ENCODE measurements at places on chromosomes 3 and 15.

- no peak overlapping the region for H3K4me3 ChIP-seq
- no peaks in the 10 kb centered on the region for H3K36me3 ChIP-seq
- no peak for DNase-seq
These were observed 941 bp downstream of the ZBED2 start for GRCh38 chr3:111594205-111594604.

DNA sequence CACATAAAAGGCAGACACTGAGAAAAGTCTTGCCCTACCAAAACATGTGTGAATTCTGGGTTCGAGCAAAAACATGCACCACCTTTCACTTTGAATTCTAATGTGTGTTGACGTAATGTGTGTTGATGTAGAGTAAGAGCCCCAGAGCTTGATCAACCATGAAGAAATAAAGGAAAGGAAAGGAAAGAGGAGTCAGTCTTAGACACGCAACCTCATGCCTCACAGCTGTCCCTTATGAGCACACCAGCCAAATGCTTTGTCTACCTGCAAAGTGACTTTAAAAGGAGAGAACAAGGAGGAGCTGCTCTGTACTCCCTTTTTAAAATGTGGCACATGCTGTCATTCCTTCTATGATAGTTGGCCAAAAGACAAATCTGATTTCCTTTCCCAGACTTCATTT, 80.8 kb downstream of the RFTN1 start:
- H3K36me3 ChIP-seq = no peaks in the 10 kb centered on the region
- no peak overlapping the region for H3K4me3 ChIP-seq
- no peak for DNase-seq
- no peaks in the 10 kb centered on the region for H3K27me3 ChIP-seq

- no peaks in the 10 kb centered on the region for H3K27me3 ChIP-seq
- H3K27ac ChIP-seq = no peak overlapping the region
- DNase-seq = no peak
- no peak overlapping the region for H3K4me3 ChIP-seq
These were observed 61.7 kb downstream of the TFDP2 start for GRCh38 chr3:142087676-142088075.

- H3K4me1 ChIP-seq = peaks cover 3% of the 10 kb centered on the region
- H3K4me3 ChIP-seq = no peak overlapping the region
- DNase-seq = no peak
- H3K36me3 ChIP-seq = no peaks in the 10 kb centered on the region
These were observed 9.6 kb downstream of the ARHGEF3 start for GRCh38 chr3:56792193-56792592.

- H3K27me3 ChIP-seq = no peaks in the 10 kb centered on the region
- peaks cover 12% of the 10 kb centered on the region for H3K4me1 ChIP-seq
- DNase-seq = no peak
- no peak overlapping the region for H3K27ac ChIP-seq
- peaks cover 20% of the 10 kb centered on the region for H3K36me3 ChIP-seq
- H3K4me3 ChIP-seq = no peak overlapping the region
These were observed 90.5 kb downstream of the TGFBR2 start for GRCh38 chr3:30696896-30697295.

DNA sequence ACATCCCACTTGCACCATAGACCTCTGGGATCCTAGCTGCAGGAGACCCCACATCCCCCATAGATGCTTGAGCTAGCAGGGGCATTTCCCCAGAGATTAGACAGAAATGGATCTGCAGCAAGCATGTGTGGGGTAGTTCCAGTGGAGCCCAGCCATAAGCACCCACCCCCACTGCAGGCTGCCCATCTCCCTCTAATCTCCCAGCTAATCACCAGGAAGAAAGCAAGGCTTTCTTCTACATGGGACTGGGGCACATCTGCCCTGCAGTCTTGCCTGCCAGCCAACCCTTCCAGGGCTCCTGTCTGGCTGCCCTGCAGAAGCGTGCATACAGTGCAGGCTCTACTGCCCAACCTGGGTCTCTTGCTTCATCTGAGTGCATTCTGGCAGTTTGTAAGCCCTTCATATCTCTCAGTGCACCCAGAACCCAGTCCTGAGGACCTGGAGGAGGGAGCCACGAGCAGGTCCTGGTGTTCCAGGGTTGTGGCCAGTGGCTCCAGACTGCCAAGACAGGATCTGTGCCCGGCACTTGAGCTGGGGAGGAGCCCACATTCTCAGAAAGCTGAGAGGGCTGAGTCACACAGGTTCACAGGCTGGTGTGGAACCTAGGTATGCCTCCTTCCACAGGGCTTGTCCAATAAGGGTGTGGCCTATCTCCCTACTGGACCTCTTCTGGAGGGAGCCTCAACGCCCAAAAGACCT, 49.9 kb upstream of the IGSF11 start:
- H3K4me1 ChIP-seq = no peaks in the 10 kb centered on the region
- DNase-seq = no peak
- H3K27me3 ChIP-seq = no peaks in the 10 kb centered on the region
- H3K27ac ChIP-seq = no peak overlapping the region
- no peaks in the 10 kb centered on the region for H3K36me3 ChIP-seq

DNA sequence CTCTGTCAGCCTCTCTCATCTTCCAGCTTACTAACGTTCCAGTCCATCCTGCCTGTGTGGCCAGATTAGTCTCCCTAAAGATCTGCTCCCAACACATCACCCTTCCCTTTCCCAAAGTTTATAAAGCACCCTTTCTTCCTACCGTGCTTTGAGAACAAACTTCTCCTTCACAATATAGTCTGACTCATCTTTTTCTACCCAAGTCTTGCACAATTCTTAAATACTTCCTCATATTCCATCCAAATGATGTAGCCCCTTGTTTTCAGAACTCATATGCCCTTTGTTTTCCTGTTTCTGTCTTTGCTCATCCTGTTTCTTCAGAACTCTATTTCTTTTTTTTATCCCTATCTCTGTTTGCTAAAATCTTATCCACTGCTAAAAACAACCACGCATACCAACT, 326.8 kb downstream of the MFSD1 start:
- H3K4me3 ChIP-seq = no peak overlapping the region
- no peaks in the 10 kb centered on the region for H3K36me3 ChIP-seq

- no peak overlapping the region for H3K4me3 ChIP-seq
- no peaks in the 10 kb centered on the region for H3K27me3 ChIP-seq
- no peaks in the 10 kb centered on the region for H3K36me3 ChIP-seq
- peak; percentile 10 for DNase-seq
These were observed 238.8 kb upstream of the DPH6 start for GRCh38 chr15:35784745-35785144.

- H3K27ac ChIP-seq = no peak overlapping the region
- no peaks in the 10 kb centered on the region for H3K36me3 ChIP-seq
- peak overlapping the region; percentile 48 for H3K4me3 ChIP-seq
- H3K27me3 ChIP-seq = peaks cover 58% of the 10 kb centered on the region
- peaks cover 19% of the 10 kb centered on the region for H3K4me1 ChIP-seq
These were observed 749 bp downstream of the ITGA11 start for GRCh38 chr15:68431037-68431791.
